ENCODE measurements at places on chromosomes 11 and 22.

GRCh38 chr22:19641254-19641982 lies 72.9 kb upstream of the SEPTIN5 start:
- DNase-seq = no peak

- DNase-seq = no peak
These were observed 19.5 kb upstream of the SCGB1A1 start for GRCh38 chr11:62399172-62399877.

- no peak for DNase-seq
These were observed 27.4 kb upstream of the PLET1 start for GRCh38 chr11:112288021-112288420.

GRCh38 chr22:44436736-44437135 lies 61.3 kb downstream of the RTL6 start:
- DNase-seq = no peak

DNA sequence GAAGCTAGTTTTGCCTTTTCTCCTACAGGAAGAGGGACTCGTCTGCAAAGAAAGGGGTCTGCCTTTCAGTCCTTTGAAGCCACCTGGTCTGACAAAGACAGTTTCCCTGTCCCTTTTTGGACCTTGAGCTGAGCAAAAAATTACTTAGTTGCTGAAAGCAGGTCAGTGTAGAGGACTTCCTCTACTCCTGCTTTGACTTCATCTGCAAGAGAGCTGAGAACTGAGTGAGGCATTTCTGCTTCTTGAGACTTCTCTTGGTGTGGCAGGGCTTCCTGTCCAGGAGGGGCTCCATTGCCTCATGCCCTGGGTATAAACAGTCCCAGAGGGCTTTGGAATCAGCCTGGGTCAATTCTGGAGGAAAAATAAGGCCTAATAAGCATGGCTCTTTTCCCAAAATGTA lies 73.1 kb downstream of the ZNRF3 start:
- no peak for DNase-seq

GRCh38 chr22:40628354-40629042 lies 8.0 kb downstream of the MRTFA start:
- DNase-seq = no peak

DNA sequence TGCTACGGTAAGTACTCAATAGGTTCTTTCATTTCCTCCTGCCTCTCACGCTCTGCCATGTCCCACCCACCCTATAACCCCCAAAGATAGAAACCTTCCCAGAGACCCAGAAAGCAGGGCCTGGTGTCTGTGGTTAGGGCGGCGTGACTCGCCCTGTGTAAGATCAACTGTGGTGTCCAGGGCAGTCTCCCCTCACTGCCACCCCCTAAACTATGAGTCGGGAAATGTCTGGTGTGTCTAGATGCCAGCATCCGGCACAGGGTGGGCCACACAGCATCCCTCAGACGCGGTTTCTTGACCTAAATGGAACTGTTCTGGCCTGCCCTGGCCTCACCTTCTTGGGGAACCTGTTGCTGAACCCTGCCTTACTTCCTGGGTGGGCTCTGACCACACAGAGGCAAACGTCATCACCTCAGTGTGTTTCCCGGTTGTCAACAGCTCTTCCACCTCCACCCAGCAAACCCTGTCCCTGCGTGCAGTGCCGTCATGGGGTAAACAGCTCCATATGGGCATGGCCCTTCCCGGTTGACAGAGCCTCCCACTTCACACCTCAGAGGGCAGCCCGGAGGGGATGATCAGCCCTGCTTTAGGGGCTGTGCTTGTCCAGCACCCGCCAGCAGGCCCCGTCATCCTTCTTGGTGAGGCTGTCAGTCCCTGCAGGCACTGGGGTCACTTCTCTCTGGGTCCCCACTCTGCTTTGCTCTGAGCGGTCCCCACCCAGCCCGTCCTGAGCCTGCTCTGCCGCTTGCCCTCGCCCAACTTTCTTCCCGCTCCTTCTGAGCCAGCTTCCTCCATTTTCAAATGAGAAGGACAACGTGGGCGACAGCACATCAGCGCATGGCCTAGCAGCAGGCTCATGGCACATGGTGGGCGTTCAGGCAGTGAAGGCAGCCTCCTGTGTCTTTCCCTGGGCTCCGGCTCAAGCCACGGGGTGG lies 6.0 kb downstream of the WNT11 start:
- DNase-seq = no peak

- peak; percentile 42 for DNase-seq
These were observed 12.8 kb downstream of the BCL9L start for GRCh38 chr11:118912742-118913410.

- DNase-seq = no peak
These were observed 724 bp downstream of the ARFIP2 start for GRCh38 chr11:6480299-6480914.

GRCh38 chr11:25449091-25449490 lies 882.8 kb upstream of the ANO3 start:
- no peak for DNase-seq

DNA sequence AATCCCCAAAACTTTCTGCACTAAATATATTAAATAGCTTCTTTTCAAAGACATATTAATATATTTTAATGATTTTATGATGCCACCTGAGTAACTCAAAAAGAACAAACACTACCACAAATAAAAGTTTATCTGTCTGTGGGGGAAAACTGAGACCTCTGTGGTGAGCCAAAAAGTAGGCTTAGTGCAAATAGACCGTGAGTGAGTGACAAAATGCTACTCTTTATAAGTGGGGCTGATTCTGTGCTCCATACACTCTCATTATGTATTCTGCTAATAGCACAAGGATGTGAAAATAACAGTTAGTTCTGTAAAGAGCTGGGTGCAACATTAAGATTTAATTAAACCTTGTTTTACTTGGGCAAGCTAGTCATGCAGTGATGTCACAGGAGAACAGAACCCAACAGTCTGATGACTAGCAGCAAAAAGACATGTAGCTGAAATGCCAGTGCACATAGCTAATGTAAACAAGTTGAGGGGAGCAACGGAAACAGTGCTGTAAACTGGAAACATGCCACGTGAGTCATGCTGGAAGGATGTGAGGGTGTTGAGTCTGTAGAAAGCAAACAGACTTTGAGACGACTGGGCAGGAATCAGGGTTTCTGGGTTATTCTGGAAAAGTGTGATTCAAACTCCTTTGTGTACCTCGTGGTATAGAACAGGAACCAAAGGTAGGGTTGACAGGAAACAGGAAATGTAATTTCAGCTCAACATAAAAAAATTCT lies 1130.4 kb downstream of the LRRC4C start:
- no peak for DNase-seq

- DNase-seq = no peak
These were observed 73.2 kb downstream of the CCDC81 start for GRCh38 chr11:86447763-86448480.

DNA sequence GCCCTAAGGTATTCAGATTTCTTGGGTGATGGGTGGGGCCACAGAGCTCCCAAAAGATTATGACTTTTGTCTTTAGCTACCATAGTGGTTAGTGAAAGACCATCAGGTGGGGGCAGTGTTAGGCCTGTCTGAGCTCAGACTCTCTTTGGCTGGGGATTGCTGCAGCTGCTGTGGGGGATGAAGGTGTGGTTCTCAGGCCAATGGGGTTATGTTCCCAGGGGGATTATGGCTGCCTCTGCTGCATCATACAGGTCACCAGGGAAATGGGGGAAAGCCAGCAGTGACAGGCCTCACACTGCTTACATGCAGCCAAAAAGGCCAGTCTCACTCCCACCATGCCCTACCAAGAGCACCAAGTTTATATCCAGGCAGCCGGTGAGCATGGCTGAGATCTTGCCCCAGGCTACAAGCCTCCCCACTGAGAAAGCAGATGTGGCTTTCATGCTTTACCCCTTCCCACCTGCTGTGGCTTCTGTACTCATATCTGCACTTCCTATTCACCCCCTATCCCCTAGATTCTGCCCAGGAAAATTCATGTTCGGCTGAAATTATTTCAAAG lies 24.8 kb downstream of the CNTF start:
- DNase-seq = no peak

GRCh38 chr11:66568124-66568916 lies at the start of gene CTSF:
CTSF (minus strand) TSS chr11:66568606; CDS start chr11:66568486, 120 bp downstream.
- DNase-seq = peak; percentile 64

DNA sequence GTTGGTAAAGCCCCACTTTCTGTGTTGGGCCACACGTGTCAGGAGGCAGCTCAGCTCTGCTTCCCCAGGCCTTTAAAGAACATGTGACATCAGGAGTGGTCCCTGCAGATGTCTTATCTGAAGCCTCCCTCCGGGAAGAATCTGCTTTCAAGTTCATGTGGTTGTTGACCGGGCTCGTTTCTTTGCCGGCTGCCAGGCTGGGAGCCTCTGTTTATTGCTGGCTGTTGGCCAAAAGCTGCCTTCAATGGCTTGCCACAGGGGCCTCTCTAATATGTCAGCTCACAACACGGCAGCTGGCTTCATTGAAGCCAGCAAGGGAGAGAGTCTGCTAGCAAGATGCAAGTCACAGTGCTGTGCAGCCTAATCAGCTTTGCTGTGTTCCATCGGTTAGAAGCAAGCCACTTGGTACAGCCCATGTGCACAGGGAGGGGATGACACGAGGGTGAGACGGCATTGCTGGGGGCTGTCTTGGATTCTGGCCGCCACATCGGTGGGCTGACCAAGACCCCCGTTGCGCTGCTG lies 14.6 kb downstream of the MRGPRF start:
- DNase-seq = no peak

DNA sequence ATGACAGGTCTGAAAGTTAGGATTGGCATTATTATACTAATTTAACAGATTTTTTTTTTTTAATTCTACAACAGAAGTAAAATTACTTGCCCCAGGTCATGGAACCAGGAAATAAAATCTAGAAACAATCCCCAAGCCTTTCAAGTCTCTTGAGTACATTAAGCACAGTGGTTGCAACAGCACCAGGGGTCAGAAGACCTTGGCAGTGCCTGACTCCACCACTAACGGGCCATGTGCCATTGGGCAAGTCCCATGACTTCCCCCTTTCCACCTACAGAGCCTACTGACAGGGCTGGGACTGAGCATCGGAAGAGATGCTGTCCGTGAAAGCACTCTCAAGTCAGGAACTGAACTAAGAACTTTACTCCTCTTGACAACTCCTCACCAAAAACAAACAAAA lies 98.6 kb upstream of the AKIP1 start:
- no peak for DNase-seq

GRCh38 chr22:45212992-45213751 lies 27.5 kb downstream of the KIAA0930 start:
- no peak for DNase-seq

DNA sequence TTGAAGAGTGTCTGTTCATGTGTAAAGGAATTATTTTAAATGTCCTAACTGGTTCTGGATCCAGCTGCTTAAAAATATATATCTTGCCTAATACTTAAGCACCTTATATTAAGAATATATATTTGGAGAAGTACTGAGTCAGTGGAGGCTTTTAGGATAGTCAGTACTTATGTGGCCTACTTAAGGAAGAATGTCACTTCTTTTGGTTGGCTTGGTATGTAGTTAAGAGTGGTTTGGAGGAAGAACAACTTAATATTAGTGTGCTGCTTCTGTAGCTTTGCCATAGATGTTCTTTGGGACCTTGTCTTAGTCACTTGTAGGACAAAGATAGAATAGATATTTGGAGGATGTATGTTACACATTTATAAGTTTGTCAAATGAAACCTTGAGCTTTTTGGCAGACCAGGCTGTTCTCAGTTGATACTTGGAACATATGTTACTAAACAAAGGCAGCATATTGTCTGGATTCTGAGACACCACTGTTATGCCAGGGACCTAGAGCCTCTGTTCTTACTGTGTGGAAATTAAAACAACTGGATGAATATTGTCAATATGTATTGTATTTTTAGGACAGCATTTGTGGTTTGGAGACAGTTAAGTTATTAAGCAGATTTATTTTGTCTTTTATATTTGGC lies 4.9 kb downstream of the HIPK3 start:
- DNase-seq = no peak

- DNase-seq = no peak
These were observed 13.8 kb downstream of the OLFML1 start for GRCh38 chr11:7499081-7499480.

GRCh38 chr22:19579115-19579811 lies 55.1 kb upstream of the CLDN5 start:
- no peak for DNase-seq

DNA sequence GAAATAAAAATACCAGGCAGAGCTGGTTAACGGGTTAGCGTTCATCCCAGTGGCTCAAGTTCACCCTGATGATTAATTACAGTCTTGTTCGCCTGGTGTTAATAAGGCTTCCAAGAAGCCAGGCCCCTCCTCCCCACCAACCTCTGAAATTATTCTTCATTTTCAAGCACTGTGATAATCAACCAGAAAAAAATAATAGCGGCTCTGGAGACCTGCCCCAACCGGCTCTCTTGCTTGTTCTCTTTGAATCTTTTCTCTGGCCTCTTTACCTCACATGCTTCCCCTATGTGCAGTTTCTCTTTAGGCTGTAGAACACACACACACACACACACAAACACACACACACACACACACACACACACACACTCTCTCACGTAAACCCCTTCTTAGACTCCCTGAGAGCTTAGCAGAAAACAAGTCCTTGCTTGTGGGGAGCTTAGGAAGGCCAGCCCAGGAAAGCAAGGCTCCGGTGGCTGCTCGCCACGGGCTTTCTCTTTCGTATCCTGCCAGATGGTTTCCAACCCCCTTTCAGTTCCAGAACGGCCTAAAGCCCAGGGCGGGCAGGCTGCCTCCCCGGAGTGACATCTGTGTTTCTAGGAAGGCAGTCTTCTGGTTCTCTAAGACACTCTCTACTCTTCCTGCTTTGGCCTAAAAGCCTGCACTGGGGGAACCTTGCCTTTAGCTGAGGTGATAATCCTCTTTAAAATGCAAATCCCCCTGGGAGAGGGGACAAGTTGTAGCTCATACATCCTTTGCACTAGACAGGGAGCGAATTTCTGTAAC lies 106.4 kb upstream of the SESN3 start:
- no peak for DNase-seq

DNA sequence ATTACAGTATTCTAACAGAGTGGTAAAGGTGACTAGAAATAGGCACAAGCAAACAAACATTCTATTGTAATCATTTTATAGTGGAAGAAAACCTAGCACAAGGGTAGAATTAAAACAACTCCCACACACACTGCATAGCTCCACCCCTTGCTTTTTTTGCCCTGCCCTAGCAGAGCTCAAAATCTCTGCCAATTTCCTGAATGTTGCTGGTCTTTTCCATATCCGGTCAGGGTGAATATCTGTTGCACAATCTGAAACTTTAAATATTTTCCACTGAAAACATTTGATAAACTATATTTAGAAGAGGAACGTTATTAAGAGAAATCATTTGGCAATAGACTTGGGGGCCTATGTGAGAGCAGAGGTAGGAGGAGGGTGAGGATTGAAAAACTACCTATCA lies 2.7 kb downstream of the SPA17 start:
- no peak for DNase-seq

- no peak for DNase-seq
These were observed 76.8 kb downstream of the MN1 start for GRCh38 chr22:27724709-27725108.

DNA sequence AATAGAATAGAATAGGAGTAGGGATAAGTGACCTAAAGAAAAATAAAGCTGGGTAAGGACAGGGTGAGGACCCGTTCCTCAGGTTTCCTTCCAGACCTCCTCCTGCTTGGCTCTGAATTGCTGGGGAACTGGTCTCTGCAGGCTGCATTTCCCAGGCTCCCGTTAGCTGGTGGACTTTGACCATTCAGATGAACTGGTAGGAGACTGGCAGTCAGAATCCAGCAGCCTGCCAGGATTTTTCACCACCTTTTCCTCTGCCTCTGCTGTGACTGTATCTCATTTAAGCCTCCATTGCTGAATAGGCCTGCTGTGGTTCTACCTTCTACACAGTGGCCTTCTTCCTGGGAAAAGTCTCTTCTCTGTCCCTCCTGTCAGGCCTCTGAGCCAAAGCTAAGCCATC lies 24.6 kb upstream of the SMPD1 start:
- DNase-seq = no peak

- DNase-seq = no peak
These were observed at the start of gene P2RX6 for GRCh38 chr22:21014726-21015465. P2RX6 (plus strand) TSS chr22:21015165; CDS start chr22:21015175, 10 bp downstream.

Data from T-helper 17 cell (primary cell).